ENCODE measurements at places on chromosomes 5 and 9. TPM values are rescaled to one million over a fixed set of nuclear protein-coding genes. Genes with fewer than 3 reads are reported as not detected.

The SVEP1 gene
- total RNA-seq, result 3.5 TPM

The PCDHB13 gene
- 1.1 TPM for total RNA-seq

The PLPPR1 gene
- total RNA-seq, result not detected

The EQTN gene
- not detected for total RNA-seq

The FIBCD1 gene
- total RNA-seq, result 0.26 TPM

The SPINK5 gene
- total RNA-seq, result 0.13 TPM
